ENCODE measurements at places on chromosomes 3 and 15. TPM values are rescaled to one million over a fixed set of nuclear protein-coding genes. Genes with fewer than 3 reads are reported as not detected.
A peak's percentile ranks its signal among the peaks of the same experiment; 100 is the strongest.

Gene SCAANT1
- not detected for total RNA-seq

Gene COL6A5
- total RNA-seq, result not detected

Gene FBXO40
- not detected for total RNA-seq

Gene SCN11A
- total RNA-seq, result not detected

Gene LIPC
- total RNA-seq, result 1.1 TPM

DNA sequence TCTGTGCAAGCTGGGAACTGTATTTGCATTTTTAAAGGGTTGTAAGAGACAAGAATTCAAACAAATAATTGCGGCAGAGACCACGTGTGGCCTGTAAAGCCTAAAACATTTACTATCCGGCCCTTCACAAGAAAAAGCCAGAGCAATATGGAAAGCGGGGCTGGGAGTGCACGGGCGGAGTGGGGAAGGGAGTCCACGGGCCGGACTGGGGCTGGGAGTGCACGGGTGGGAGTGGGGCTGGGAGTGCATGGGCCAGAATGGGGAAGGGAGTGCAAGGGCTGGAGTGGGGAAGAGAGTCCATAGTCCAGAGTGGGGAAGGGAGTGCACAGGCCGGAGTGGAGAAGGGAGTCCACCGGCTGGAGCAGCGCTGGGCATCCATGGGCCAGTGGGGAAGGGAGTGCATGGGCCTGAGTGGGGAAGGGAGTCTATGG lies 41.2 kb downstream of the KLF15 start:
- no peak for DNase-seq

GRCh38 chr3:173135059-173135458 lies 6.0 kb downstream of the SPATA16 start:
- DNase-seq, result no peak

DNA sequence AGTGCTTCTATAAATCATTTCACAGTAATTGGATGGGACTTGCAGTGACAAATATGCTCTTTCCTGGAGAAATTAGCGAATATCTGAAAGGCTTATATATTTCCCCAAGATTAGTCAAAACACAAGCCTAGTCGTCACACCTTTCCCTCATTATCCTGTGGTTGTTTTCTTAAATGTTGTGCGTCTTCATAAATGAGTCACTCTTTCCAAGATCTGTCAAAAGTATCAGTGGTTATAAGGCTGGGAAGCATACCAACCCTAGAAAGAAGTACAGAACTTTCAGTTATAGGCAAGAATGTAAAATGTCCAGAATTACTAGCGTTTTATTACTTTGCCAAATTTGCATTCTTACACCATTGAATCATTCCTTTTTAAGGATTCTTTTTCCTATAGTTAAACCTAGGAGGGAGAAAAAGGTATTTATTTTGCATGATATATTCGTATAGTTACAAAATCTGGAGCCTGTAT lies 33.6 kb downstream of the TMEM212 start:
- no peak for DNase-seq

DNA sequence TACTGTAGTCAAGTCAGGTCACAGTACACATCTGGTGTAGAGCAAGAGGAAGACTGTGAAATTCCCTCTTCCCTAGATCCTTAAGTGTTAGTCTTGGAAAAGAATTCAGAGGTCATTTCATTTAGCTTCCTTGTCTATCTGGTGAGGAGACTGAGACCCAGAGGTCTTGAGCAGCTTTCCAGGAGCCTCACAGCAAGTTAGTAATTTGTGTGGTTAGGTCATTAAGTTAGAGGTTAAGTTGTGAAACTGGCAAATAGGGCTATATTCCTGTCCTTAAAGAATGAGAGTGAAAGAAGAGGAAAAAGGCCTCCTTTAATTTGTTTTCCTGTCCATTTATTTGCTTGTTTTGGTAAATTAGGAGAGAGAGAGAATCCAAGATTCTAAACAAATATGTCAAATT lies 9.0 kb downstream of the PODXL2 start:
- DNase-seq, result no peak

DNA sequence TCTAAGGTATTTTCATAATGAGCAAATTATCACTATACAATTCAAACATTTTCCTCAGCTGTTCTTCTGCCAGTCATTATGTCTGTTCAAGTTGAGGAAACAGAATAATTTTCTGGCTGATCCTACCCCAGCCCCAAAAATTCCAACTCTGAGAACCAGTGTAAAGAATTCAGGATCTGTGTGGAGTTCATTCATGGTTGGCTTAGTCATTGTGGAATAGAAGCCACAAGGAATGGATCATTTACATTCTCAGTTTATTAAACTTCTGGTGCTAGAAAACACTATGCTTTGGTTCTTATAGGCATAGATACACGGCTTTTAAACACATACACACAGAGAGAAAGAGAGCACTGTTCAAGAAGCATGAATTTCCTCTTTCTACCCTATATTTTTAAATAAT lies 134.6 kb downstream of the CMSS1 start:
- no peak for DNase-seq

DNA sequence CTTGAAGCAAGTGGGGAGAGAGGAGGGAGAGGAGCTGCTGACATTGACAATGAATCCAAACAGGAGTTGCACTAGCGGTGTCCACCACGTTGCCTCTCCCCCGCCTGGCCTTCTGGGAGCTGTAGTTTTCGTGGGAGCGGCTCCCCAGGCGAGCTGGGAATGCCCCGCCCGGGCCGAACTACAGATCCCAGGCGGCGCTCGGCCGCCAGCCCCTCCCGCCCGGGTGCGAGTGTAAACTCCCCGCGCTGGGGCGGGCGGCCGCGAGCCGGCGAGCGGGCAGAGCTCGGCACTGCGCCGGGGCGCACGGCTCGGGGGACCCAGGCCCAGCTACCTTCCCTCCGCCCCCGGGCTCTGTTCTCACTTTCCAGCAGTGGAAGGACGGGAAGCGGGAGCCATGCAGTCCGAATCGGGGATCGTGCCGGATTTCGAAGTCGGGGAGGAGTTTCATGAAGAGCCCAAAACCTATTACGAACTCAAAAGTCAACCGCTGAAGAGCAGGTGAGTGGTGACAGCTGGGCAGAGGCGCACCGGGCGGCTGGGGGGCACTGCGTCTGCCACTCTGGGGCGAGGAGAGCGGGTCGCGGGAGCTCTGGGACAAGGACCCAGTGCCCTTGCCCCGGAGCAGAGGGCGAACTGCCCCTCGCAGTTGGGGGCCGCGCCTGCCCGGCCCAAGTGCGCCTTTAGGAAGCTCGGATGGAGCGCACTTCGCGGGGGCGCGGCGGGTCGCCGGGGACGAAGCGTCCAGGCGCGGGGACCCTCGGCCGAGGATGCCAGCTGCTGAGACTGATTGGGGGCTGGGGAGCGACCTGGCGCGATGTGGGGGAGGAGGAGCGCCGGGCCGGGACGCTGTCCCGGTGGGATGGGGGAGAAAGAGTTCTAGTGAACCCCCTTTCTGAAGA lies at the start of gene MITF:
MITF (plus strand) TSS at position 261 of the 899 bp plus-strand sequence; CDS start at position 395, 134 bp downstream.
- peak; percentile 81 for DNase-seq

DNA sequence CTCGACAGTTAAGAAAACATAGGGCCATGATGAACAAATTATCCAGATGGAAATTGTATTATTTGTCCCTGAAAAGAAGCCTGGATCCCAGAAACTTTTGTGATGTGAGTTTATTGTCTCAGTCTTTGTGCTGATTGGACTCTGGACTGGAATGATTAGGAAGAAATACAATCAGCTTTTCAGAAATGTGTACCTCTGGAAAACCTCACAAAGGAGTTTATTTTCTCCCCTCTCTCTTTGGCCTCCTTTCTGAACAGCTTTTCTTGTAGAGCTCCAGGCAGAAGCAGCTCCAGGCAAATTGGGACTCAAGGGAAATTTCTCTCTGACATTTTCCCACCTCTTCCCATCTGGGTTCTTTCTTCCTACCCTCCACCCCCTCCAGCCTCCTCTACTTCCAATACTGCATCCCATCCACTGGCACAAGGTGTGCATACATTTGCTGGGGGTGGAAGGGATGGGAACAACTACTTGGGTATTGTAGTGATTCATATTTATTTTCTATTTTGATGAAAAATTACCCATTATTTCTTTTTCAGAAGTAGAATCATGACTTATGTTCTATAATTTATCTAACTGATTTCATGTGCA lies 119.7 kb downstream of the CD47 start:
- DNase-seq, result no peak

DNA sequence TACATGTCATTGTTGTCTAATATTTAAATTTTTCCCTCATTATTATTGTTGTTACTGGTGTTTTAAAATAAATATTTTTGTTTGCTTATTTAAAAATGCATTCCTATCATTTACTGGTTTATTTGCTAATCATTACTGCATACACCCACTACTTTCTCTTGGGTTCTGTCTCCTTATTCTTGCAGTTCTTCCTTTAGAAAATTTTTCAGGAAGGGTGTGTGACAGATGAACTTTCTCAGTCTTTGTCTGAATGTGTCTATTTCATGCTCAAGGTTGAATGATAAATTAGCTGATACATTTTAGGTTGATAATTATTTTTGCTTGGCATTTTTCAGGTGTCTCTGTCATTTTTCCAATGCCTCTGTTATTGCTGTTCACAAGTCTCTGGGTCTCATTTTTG lies 7.4 kb downstream of the AQP9 start:
- no peak for DNase-seq

DNA sequence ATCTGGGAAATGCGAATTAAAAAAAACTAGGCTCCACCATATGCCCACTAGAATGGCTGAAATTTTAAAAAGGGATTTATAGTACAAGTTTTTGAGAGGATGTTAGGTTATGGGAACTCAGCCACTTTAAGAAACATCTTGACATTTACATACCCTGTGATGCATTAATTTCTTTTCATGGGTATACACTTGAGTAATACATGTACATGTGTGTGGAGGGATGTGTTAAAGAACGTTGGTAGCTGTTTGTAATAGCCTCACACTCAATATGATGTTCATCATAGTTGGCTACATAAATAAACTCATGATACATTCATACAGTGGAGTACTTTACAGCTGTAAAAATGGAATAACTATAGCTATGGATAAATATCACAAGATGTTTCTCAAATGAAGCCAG lies 40.9 kb downstream of the MEF2A start:
- DNase-seq, result no peak

DNA sequence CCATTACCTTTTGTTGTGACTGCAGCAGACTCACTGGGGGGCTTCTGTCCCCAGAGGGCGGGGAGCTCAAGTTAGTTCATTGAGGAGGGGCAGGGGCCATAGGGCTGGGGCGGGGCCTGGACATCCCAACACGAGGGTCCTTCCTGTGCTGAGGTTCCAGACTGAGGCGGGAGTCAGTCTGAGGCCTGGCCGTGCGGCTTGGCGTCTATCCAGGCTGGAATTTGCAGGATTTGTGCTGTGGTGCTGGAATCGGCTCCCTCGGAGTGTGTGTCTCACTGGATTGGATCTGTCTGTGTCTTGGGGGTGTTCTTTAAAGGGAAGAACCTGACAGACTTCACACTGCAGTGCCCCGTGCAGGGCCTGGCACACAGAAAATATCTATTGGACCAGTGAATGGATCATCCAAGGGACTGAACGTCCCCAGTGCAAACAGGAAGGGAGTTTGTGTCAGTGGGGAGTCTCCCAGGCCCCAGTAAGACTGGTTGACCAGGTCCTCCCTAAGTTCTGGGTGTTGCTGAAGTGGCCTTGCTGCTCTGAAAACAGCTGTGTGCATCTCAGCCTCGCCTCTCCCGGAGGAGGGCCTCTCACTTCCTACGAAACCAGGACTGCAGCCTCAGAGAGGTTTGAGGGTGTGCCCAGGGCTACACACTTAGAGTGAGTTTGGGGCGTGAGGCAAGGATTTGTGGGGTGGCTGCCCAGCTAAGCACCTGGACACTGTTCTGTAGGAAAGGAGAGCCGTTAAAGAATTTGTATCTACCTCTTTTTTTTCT lies 26.1 kb downstream of the GOLGA6L2 start:
- no peak for DNase-seq

DNA sequence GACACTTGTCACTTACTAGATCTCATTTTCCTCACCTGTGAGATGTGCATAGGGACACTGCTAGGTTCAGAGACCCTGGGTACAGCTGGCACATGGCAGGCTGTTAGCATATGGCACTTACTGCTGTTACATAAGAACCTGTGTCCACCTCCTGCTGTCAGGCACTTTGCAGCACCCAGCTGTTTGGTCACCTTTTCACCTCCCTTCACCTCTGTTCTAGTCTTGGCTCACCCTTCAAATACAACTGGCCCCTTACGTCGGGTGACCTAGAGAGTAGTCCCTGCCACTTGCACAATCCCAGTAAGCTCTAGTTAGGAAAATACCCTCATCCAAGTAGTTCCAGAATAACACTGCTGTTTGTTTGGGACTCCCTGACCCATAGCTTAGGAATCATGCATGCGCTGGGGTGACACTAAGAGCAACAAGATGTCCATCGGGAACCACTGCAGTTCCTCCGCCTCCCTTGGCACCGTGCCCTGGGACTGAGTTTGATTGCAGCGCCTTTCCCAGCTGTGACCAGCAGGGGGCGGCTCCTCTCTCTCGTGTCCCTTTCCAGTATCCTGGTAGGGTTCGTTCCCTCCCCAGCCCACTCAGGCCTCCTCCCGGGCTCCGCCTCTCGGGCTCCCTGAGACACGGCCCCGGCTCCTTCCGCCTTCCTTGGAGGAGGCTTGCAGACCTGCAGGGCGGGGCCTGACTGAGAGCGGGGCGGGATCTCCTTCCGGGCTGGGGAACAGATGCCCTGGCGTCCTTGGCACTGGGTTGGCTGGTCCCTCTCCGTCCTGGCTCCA lies 78.6 kb downstream of the ABHD5 start:
- DNase-seq, result peak; percentile 95

DNA sequence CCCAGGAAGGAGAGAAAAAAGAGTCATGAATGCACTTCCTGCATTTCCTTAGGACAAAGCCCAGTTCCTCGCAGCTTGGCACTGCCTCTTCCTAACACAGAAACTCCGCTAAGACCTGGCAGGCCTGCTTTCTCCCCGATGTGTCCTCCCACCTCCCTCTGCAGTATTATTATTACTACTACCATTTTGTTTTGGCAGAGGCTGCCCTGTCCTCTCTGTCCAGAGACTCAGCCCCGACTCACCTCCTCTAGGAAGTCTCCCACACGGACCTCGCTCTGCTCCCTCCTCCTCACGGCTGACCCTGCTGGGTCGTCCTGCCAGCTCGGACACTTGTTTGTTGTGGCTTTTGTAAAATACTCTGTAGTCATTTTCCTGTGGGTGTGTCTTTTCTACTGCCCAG lies 107.2 kb upstream of the HACD2 start:
- DNase-seq, result no peak

- DNase-seq, result no peak
Measured at GRCh38 chr3:112345681-112346080, 12.7 kb downstream of the CD200 start.

All from SJSA1 (cell line).